ENCODE measurements at places on chromosomes 12 and 14.
A peak's percentile ranks its signal among the peaks of the same experiment; 100 is the strongest.

GRCh38 chr12:630656-631632, 32.3 kb downstream of the NINJ2 start:
- peak; percentile 66 for DNase-seq

GRCh38 chr12:42284157-42284556, 41.7 kb downstream of the ZCRB1 start:
- DNase-seq = no peak

DNA sequence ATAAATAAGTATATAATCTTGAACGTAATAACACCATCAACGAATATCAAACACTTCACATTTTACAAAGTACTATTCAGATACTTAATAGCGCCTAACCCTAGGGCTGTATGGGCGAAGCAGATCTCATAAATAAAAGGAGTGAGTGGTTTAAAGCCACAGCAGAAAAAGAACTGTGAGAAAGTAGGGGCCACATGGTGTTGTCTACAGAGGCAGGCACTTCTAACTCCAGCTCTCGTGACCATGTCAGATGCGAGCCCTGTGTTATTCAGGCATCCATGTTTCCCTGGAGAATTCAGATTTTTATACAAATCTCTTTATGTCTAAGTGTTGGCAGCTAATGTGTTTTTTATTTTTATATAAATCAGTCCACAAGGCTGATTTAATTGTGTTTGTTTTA, 212.2 kb downstream of the FBXL14 start:
- no peak for DNase-seq

- no peak for DNase-seq
These were observed 255.5 kb downstream of the RASSF9 start for GRCh38 chr12:85580562-85581168.

- DNase-seq = no peak
These were observed 387.5 kb downstream of the EGLN3 start for GRCh38 chr14:33563191-33563900.

- DNase-seq = no peak
These were observed 5.6 kb upstream of the GCH1 start for GRCh38 chr14:54908190-54908589.
